ENCODE measurements at places on chromosomes 2 and 18.

- DNase-seq, result no peak
Observed at GRCh38 chr18:35005963-35006577, 35.1 kb upstream of the MAPRE2 start.

DNA sequence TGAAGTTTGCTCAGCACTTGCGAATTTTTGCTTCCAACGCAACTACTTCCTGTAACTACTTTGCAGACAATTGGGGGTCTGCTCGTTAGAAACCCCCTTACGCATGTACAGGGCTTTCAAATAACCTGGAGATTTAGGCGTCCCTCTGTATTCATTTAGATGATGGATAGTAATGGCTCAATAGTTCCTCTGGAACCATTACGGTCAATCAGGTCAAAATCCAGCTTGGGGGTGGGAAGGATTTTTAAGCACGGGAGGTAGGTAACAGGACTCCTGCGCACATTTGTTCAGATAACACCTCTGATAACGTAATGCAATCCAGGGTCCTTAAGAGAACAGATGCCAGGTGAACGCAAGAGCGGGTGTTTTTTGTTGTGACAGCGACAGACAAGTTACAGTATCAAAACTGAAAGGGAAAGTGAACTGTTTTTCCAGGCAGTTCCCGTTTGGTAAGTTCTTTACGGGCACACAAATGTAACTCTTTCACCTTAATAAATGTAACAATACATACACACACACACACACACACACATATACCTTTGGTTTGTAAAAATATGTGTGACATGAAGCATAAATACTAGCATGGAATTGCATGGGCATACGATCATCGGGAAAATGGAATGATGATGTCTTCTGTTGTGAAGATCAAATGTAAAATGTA lies 3.8 kb upstream of the OSR1 start:
- no peak for DNase-seq

GRCh38 chr2:68386365-68386764 lies 21.3 kb downstream of the PLEK start:
- no peak for DNase-seq

- no peak for DNase-seq
Observed at GRCh38 chr2:209097168-209097567, 326.7 kb upstream of the MAP2 start.

DNA sequence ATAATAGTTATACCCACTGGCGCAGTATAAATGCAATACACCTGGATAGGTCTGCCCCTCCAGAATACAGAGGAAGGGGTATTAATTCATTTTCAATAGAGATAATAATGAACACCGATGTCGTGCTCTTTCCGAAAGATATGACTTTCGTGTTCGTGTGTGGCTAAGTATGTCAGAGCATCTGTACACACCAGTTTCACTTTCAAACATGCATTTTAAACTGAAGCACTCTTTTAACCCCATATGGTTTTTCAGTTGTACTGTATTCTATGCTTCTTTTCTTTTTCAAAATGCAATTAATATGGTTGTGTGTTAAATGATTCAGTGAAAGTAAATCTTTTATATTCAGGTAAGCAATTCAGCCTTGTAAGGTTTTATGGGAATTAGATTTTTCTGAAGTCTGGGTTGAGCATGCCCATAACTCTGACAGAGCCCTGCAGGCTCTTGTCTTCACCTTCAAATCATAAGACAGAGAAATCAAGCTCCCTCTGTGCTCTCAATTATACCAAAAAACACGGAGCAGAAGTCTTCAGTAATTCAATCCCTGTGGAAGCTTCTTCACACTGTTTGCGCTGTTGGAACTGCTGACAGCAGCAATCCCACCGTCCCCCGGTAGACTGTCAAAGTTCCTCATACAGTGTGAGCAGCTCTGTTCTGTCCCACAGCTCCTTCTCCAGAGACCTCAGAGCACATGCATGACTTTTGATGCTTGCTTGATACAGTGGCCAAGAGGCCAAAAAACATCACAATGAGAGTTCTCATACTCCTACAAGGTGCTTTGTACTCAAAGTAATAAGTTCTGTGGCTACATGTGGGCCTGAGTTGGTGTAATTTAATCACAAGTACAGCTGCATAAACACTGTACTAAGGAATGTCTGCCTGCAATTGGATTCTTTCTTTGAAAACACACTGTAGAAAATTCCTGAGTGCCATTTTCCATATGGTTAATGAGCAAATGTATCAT lies 186.8 kb downstream of the ZNF521 start:
- no peak for DNase-seq

- no peak for DNase-seq
Observed at GRCh38 chr2:28649481-28650265, 102.0 kb upstream of the PPP1CB start.

DNA sequence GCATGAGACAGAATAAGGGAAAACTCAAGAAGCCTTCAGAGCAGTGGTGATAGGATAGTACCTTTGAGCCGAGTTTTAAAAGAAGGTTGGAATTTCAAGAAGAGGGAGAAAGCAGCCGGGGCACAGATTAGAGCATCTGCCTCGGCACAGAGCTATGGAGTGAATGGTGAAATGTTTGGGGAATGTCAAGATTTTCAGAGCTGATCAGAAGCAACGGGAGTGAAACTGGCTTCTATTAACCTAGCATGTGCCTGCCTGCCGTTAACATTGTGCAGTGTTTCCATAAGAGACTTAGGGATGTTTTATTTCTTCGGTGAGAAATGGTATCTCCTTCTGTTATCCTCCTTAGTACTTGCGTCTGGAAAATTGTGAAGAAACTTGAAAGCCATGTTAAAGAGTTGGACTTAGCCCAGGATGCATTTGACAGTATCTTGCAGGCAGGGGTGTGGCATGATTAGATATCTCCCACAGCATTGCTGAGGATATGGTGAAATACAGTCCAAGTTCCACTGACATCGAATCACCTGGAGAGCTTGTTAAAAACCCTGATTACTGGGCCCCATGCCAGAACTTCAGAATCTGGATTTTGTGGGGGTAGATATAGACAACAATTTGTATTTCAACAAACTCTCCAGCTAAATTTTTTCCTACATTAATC lies 96.8 kb upstream of the PPP1CB start:
- DNase-seq, result no peak

DNA sequence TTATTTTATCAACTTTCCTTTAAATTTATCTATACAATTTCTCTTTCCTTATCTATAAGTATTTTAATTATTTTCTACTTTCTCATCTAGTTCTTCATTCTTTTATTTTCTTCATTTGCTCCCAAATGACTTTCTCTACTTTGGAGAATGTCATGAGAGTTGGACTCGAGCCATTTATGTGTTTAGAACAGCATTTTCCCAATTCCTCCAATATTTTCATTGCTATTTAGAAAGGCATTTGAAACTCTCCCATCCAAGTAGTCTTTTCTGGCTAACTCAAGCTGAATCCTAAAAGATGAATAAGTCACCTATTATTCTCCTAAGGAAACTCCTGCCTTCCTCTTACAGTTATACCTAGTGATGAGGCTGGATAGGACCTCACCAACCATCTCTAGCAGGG lies 15.8 kb upstream of the FEZ2 start:
- DNase-seq, result no peak

GRCh38 chr2:19868224-19868623 lies 33.6 kb downstream of the TTC32 start:
- DNase-seq, result no peak

GRCh38 chr18:75293591-75293990 lies 83.0 kb downstream of the TSHZ1 start:
- DNase-seq, result no peak

DNA sequence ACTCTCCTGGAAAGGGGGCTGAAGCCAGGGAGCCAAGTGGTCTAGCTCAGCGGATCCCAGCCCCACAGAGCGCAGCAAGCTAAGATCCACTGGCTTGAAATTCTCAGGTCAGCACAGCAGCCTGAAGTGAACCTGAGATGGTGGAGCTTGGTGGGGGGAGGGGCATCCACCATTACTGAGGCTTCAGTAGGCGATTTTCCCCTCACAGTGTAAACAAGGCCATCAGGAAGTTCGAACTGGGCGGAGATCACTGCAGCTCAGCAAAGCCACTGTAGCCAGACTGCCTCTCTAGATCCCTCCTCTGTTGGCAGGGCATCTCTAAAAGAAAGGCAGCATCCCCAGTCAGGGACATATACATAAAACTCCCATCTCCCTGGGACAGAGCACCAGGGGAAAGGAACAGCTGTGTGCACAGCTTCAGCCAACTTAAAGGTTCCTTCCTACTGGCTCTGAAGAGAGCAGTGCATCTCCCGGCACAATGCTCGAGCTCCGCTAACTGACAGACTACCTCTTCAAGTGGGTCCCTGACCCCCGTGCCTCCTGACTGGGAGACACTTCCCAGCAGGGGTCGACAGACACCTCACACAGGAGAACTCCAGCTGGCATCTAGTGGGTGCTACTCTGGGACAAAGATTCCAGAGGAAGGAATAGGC lies 282.3 kb upstream of the EPC2 start:
- no peak for DNase-seq
